ENCODE measurements at places on chromosomes 16 and 17. TPM values are rescaled to one million over a fixed set of nuclear protein-coding genes. Genes with fewer than 3 reads are reported as not detected.

GRCh38 chr17:75250009-75250471 is 11.4 kb downstream of the GGA3 start:
- DNase-seq, result no peak

- no peak for DNase-seq
Observed at GRCh38 chr17:69407759-69408158, 6.7 kb upstream of the MAP2K6 start.

DNA sequence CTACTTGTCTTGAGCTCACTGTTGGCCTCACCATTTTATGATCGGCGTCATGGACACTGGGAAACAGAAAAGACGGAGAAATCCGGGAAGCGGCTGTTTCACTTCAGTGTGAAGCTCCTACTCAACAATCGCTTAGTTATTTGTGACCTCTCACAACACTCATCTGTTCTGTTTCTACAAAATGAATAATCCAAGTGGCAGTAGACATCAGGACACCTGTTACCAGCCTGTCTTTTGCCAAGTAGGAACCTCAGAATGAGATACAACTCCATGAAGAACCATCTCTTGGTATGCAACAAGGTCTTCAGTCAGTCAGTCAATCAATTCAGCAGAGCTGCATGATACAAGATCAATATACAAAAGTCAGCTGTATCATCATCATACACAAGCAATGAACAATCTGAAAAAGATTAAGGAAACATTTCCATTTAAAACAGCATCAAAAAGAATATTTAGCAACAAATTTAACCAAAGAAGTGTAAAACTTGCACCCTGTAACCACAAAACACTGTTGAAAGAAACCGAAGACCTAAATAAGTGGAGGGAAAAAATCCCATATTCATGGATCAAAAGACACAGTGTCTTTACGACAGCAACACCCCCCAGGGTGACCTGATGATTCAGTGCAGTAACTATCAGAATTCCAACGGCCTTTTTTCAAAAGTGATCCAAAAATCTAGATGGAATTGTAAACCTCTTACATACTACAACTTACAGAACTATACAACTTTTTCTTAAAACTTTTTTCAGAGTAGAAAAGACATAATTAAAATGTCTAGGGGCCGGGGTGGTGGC is 63.4 kb downstream of the ANKRD11 start:
- DNase-seq, result no peak

The KRT33B gene
- total RNA-seq, result not detected

The ASPA gene
- total RNA-seq, result 41.6 TPM

DNA sequence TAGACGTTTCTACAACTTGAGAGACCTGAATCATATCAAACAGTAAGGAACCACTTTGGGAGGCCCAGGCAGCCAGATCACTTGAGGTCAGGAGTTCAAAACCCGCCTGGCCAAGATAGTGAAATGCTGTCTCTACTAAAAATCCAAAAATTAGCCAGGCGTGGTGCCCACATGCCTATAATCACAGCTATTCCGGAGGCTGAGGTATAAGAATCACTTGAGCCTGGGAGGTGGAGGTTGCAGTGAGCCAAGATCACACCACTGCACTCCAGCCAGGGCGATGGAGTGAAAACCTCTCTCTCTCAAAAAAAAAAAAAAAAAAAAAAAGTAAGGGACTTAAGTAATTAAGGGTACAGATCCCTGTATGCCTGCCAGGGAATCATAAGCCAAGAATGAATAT is 103.4 kb upstream of the NUDT7 start:
- DNase-seq, result no peak

GRCh38 chr17:48148854-48149786 is 41.6 kb downstream of the SNX11 start:
- DNase-seq, result no peak

The SAMD14 gene
- 2.5 TPM for total RNA-seq

GRCh38 chr16:66219491-66219890 is 147.0 kb upstream of the CDH5 start:
- DNase-seq, result no peak

GRCh38 chr17:43019418-43019817 is 2.8 kb downstream of the VAT1 start:
- DNase-seq, result no peak

DNA sequence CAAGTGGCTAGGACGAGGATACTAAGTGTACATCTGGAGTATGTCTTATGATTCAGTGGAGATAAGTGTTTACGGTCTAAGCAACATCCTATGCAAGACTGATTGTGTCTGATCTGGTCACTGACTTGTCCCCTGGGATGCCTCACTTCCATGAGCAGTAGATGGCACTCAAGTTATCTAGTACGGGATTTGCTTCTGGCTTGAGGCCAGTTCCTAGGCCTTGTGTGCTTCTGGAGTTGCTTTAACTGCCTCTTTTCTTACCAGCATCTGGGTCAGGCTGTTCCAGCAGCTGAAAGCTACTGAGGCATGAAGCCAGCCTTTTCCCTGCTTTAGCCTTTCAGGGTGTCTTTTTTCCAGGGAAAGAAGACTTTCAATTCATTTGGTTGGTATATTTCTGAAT is 23.0 kb downstream of the SUPT6H start:
- DNase-seq, result no peak

DNA sequence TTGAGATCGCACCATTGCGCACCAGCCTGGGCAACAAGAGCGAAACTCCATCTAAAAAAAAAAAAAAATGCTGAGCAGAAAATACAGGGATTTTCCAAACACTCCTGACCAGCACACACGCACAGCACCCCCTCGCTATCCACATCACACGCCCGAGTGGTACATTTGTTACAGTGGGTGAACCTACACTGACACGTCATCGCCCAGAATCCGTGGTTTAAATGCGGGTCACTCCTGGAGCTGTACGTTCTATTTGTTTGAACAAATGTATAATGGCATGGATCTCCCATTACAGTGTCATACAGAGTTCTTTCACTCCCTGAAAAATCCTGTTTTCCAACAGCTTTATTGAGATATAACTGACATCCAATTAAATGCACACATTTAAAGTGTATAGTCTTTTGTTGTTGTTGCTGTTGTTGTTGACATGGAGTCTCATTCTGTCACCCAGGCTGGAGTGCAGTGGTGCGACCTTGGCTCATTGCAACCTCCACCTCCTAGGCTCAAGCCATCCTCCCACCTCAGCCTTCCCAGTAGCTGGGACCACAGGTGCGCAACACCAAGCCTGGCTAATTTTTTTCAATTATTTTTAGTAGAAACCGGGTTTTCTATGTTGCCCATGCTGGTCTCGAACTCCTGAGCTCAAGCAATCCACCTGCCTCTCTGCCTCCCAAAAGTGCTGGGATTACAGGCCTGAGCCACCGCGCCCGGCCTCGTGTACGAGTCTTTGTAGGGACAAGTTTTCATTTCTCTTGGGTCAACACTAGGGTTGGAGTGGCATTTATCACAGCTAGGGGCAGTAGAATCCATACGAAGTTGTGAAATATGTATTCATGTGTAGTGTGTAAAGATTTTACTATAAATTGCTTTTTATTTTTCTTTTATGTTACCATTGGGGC is 4.4 kb upstream of the CARHSP1 start:
- no peak for DNase-seq

All from sciatic nerve (tissue), 2 donors.